ENCODE measurements at places on chromosomes 7 and 10.

GRCh38 chr7:98555403-98555802 lies 61.7 kb upstream of the NPTX2 start:
- DNase-seq: no peak

GRCh38 chr10:78772986-78773530 lies 295.7 kb upstream of the ZMIZ1 start:
- no peak for DNase-seq

DNA sequence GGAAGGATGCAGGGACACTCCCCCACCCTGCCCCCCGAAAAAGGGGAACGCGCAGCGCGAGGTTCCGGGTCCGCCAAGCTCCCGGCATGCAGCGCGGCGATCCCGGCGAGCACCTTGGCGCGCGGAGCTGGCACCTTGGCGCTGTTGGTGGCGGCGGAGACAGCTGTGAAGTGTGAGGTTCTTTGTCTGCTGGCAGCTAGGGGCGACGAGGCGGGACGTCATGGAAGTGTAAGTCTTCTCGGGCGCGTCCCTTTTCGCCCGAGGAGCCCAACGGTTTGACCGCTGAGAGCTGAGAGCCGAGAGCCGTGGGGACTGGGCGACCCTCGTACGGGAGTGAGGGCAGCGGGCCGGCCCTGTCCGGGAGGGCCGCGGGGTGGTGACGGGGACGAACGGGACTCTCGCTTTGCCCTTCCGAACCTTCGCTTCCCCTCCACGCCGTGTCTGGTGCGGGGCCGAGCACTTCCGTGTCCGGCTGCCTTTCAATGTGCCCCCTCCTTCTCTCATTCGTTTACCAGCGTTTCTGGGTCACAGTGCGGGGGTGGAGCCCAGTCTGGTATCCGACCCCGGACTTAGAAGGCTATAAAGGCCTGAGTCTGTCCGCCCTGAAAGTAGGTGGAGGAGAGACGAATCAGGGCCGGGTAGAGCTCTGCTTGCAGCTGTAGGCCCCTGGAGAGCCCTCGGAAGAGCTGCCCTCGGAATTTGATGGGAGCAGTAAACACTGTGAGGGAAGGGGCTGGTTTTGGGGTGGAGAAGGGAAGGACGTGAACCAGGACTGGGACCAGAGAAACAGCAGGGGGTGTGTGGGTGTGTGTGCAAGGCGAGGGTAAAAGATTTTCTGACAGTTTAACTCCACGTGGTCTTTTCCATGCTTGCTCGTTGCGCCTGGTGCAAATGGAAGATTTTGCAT lies at the start of gene CRCP:
Gene CRCP, plus strand, starts transcription at position 105 of the 907 bp plus-strand sequence. Its CDS starts 116 bp downstream, at position 221.
- DNase-seq: peak; percentile 76

GRCh38 chr7:112887337-112887736 lies 97.1 kb upstream of the TMEM168 start:
- DNase-seq: no peak

DNA sequence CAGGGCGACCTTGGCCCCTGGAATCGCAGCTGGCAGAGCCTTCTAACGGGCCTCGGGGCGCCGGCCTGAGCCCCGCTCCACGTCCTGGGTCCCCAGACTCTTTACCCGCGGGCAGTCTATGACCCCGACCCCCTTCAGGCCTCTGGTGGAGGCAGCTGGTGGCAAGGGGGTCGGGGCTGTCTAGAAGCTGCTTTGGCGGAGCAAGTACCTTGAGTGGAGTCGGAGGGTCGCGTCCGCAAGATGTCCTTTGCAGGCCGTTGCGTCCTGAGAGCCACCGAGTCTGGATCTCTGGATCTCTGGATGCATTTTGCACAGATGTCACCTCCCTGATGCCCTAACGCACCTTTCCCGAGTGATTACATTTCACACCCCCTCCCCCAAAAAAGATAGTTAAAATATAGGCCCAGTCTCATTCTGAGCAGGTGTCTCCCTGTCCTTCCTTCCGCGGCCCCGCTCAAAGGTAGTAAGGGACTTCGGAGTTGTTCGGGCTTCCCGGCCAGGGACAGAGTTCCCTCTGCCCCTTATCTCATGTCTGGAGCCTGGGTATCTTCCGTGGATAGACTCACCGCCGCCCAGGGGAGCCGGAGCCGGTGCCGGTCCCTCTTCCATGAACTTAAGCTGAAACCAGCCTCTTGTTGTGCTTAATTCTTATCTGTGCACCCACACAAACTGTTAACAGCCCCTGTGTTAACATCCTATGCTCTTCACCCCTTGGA lies 457 bp downstream of the ACADSB start:
- no peak for DNase-seq

GRCh38 chr10:8987712-8988111 lies 933.2 kb downstream of the GATA3 start:
- DNase-seq: no peak

- no peak for DNase-seq
These were observed 4.4 kb downstream of the RASSF4 start for GRCh38 chr10:44963772-44964633.

- no peak for DNase-seq
These were observed 86.4 kb downstream of the FAM53B start for GRCh38 chr10:124657806-124658205.

DNA sequence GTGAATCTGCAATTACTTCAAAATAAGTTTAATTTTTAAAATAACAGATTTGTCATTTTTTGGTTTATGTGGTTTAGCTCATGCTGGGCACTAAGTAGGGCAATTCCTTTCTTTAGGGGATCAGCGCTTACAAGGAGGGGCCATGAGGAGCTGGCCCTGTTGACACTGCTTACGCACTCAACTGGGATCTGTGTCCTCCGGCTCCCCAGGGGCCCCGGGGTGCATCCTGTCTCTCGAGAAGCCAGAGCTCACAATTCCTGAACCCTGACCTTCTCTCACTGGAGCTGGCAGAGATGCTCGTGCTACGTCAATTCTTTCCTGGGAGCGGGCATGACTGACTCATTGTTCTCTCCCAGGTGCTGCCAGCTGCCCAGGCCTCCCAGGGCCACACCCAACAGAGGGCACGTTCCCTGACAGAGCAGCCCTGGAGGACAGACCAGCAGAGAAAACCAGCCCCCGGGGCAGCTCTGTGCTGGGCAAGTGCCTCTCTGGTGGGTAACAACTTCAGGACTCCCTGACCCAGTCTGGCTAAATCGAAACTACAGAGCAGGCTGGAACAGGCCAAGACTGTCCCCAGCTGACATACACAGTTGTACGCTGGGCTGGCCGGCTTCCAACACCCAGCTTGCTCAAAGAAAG lies 36.8 kb downstream of the CTBP2 start:
- DNase-seq: peak; percentile 72

- no peak for DNase-seq
These were observed at the start of gene VAX1 for GRCh38 chr10:117137911-117138642. TSS of gene VAX1 (minus strand) at chr10:117138270. CDS start at chr10:117138056, 214 bp downstream.

- DNase-seq: no peak
These were observed 36.3 kb downstream of the ASB13 start for GRCh38 chr10:5630112-5630436.

GRCh38 chr10:114002422-114002821 lies 41.2 kb upstream of the ADRB1 start:
- DNase-seq: no peak

GRCh38 chr7:45976485-45976856 lies 55.4 kb upstream of the IGFBP3 start:
- DNase-seq: no peak

DNA sequence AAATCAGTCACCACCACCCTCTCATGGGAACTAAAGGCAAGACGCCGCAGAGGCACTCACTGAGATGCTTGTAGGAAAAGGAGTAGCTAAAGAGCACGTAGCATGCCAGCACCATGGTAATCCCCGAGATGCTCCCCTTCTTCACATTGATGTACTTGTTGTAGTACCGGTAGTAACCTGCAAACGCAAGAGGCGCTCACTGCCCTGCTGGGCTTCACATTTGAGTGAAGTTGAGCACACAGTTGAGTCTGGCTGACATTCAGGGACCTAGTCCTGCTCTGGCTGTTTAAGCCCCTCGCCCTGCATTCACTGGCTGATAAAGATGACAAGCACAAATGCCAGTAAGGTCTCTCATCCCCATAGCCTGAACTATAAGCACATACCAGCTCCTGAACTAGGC lies 6.9 kb downstream of the ATP5MF start:
- DNase-seq: peak; percentile 16

- DNase-seq: no peak
These were observed 25.5 kb downstream of the SKIDA1 start for GRCh38 chr10:21499701-21500577.

- no peak for DNase-seq
These were observed 105.1 kb upstream of the TCF7L2 start for GRCh38 chr10:112844681-112845544.

GRCh38 chr10:70380350-70381135 lies 1.9 kb downstream of the LRRC20 start:
- DNase-seq: no peak

DNA sequence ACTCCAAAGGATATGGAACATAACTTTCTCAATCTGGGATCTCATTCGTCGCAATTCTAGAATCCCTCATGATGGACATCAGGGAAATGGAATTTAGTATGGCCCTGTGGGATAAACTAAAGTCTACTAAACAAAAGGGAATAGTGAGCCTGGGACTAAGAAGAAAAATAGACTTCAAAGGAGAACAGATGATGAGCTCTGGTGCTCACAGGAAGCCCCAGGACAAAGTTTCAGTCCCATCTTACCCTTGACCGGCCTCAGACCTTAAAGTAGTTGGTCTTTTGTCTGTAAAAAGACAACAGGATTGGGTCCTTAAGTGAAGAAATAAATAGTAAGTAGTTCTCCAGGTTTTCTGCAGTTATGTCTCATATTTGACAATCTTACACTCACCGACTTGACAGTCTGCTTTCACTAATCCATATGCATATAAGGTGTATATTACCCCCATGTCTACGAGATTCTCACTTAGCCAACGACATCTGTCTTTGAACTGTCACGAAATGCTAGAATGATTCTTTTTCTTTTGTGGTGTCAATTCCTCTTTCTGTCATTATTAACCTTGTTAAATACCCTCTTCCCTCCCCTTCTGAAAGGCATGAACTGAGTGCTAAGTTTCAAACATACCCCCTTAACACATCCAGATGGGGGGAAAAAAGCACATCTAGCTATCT lies 10.9 kb upstream of the IKZF1 start:
- no peak for DNase-seq

DNA sequence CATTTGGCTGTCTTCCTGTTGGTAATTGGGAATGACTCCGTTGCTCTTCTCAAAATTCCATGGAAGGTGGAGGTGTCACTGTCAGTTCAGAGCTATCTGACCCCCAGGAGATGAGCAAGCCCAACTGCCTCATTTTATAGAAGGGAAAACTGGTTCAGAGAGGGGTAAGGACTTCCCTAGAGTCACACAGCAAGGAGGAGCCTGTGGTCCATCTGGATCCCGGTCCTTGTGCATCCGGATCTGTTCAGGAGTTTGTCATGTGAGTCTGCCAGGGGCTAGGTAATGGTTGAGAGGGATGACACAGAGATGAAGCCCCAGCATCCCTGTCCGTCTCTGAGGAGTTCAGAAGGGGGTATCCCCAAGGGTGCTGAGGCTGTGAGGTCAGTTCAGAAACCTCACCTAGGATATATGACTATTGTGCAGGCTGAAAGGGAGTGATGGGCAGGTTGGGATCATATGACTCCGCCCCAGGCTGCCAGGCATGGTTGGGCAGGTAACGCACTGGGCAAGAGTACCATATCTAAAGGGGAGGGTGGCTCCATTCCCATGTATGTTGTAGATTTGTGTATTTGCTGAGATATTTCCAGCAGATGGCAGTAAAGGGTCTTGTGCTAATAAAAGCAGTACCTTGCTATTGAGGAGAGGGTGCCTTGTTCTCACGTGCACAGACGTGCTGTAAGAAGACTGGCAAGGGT lies 16.0 kb upstream of the SLC29A3 start:
- peak; percentile 33 for DNase-seq

DNA sequence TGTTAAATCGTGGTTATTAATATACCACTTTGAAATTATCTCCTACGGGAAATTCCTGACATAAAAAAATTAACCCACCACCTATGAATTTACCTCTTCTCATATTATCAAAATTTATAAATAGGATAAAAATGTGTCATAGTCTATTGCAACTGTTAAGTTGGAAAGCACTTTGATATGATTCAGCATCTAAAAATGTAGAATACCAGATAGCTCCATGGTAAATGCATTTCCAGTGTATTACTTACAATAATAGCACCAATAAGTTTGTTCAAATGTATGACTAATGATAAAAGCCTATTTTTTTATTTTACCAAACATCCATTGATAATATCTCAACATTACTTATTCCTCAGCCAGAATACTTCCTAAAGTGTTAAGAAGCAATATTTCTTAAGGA lies 13.6 kb upstream of the KCND2 start:
- DNase-seq: no peak

- DNase-seq: no peak
These were observed 83.5 kb downstream of the OTUD1 start for GRCh38 chr10:23522345-23522744.

- DNase-seq: no peak
These were observed 89.0 kb upstream of the TCERG1L start for GRCh38 chr10:131400513-131400912.

DNA sequence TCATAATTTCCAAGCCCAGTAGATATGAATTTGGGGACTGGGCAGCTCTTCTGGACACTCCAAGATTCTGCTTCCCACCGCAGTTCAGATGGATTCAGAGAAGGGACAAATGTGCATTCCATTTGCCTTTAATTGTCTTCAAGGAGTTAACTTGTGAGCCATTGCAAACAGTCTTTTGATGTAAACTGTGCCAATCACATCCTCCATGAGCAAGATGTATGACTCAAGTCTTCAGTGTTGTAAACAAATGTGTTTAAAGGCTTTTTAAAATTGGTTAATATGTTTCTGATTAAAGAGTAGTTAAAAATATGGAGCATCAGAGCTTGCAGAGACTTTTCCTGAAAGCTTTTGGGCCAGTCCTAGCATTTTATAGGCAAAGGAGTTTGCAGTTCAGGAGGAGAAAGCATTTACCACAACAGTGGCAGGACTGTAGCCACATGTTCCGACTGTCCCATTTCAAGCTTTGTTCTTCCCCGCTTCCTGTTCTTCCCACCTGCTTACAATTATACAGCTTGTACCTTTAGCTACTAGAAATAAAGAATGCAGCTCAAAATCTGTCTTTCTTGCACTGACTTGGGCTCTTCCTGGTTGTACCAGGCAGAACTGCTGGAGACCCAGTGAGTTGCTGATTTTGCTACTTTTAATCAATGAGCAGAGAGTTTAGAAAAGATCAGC lies 6.2 kb downstream of the SLC18A2 start:
- peak; percentile 3 for DNase-seq

DNA sequence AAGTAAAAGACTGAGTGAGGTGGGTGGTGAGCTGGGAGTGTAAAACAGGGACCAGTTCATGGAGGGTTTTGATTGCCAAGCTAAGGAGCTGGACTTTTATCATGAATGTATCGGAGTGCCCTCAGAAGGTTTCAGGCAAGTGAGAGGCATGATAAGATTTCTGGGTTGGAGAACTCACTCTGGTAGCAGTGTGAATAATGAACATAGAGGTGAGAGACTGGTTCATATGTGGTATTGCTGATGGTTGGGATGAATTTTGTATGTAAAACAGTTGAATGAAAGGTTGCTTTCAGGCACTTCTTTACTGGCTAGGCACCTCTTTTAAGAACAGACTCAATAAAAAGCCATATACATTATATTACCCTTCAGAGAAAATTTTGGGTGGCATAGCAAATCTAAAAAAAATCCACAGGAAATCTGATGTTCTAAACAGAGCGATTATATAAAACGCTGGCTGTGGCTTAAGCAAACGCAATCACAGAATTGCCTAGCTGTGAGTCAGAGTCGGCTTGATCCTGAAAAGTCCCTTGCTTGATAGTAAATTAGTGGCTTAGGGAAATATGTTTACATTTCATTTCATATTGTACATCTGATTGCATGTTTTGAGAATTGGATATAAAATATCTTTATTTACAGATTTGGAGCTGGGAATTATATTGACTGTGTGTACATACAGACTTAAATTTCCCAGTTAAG lies 92.9 kb upstream of the HDAC9 start:
- peak; percentile 62 for DNase-seq

Measured in HFFc6 (cell line).